ENCODE measurements at places on chromosomes 13 and 19.

DNA sequence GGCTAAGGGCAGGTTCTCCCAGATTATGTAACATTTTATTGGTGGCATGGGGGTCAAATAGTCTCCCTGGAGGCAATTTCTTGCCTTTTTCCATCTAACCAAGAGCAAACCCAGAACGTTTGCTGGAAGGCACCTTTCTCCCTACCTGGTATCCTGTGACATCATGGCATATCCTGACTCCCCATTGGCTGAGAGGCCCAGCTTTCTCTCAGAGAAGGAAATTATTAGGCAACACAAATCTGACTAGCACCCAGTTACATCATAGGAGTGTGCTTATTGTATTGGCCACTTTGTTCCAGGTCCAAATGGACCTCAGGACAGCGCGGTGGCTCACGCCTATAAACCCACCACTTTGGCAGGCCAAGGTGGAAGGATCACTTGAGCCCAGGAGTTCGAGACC, 13.0 kb downstream of the NTN5 start:
- DNase-seq: peak; percentile 57

DNA sequence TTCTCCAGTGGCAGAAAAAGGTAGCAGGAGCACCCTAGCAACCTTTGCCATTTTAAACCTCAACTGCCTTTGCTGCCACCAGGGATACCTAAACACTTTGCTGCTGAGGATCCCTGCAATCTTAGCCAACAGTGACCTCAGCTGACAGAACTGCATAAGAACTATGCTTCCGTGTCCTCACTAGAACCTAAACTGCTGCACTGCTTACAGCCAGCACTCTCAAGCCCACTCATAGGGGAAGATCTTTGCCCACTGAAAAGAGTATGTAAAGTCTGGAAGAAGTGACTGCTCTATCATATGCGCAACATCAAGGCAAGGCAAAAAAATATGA, 270.0 kb upstream of the PCDH20 start:
- peak; percentile 34 for DNase-seq

GRCh38 chr13:110570886-110571285, 9.4 kb upstream of the RAB20 start:
- no peak for DNase-seq

- DNase-seq: no peak
Measured at GRCh38 chr19:2987797-2988196, 10.4 kb downstream of the TLE6 start.

- no peak for DNase-seq
Measured at GRCh38 chr13:40648841-40649240, 17.6 kb downstream of the FOXO1 start.

- no peak for DNase-seq
Measured at GRCh38 chr19:17073869-17074633, 1.2 kb downstream of the HAUS8 start.

DNA sequence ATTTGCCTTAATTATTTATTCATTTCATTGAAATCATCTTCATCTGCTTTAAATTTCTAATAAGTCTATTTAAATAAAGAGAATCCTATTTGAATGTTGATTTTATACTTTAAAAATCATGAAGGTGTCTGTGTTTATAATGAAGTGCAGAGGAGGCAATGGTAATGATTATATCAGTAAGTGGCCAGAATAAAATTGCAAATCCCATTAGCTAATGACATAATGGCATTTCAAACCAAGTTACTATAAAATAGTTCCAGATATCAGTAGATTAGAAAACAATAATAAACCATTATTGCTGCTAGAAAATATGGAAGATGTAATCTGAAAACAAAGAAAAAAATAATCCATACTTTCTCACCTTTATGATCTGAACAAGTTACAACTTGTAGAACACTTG, 647.8 kb upstream of the KLHL1 start:
- DNase-seq: no peak

GRCh38 chr13:44249431-44249836, 124.2 kb upstream of the SERP2 start:
- no peak for DNase-seq

DNA sequence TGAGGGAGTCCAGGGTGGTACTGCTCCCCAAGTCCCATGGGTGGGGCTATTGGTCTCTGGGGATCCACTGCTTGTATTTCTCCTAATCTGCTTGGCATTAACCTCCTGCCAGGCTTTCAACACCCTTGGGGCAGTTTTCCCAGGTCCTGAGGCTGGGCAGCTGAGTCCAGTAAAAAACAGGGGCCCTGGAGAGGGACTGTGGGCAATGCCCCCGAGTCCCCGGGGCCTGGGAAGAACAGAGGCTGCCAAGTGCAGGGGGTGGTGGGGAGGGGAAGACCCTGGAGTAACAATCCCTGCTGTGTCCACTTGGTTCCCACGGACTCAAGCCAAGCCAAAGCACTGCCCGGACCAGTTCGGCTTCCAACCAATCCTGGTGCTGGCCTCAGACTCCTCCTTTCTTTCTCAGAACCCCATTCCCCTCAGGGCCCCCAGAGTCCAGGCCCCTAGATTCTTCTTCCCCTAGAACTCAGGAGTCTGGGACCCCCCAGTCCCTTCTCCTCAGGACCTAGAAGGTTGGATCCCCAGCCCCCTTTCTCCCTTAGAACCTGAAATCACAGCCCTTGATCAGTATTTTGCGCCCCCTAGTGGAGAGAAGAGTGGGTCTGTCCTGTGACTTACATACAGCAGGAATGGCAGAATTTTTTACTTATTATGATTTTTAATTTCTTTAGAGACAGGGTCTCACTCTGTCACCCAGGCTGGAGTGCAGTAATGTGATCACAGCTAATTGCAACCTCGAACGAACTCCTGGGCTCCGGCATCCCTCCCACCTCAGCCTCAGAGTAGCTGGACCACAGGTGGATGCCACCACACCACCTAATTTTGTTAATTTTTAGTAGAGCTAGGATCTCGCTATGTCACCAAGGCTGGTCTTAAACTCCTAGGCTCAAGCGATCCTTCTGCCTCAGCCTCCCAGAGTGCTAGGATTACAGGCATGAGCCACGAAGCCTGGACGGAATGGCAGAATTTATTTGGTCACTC, 3.7 kb upstream of the CLPTM1 start:
- peak; percentile 2 for DNase-seq

DNA sequence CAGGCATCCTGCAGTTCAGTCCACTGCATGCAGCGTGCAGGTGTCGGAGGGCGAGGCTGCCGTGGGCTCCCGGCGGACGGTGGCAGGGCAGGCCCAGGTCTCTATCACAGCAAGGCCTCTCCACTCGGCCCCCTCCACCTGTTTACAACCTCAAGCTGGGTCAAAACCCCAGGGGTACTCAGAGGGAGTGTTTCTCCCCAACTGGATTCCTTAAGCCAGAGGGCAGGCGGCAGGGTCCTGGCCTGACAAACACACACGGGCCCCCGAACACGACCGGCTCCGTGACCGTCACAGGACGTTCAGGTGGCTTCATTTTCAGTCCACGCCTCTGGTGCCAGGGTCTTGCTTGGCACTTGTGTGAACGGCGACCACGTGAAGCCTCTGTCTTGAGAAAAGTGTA, 23.5 kb downstream of the RASA3 start:
- DNase-seq: no peak

DNA sequence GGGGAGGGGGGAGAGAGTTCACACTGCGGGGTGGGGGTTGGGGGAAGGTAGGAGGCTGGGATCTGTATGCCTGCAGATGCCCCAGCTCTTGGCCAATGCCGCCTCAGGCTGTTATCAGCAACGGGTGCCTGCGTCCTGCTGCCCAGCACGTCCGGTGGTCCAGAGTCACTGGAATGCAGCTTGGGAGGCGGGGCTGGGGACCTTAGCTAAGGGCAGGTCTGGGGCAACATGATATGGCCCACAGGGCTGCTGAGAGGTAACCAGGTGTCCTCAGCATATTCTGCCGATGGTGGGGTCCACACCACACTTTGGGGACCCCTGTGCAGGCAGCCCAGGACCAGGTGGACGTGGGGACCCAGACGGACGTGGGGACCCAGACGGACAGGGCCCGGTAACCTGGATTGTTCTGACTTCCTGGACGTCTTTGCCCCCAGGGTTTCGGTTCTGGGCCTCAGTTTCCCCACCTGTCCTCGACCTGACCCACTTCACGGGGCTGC, 668 bp upstream of the ARHGAP45 start:
- DNase-seq: no peak

DNA sequence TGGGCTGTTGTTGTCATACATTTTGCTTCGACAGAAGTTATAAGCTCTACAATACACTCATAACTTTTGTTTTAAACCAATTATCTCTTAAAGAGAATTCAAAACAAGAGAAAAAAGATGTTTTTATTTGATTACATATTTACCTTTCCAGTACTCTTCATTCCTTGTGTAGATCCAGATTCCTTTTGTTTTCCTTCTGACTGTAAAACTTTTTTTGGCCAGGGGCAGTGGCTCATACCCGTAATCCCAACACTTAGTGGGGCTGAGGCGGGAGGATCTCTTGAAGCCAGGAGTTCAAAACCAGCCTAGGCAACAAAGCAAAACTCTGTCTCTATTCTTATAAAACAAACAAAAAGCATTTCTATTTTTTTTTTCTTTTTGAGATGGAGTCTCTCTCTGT, 21.7 kb downstream of the LPAR6 start:
- no peak for DNase-seq

GRCh38 chr19:12777217-12778016, 2.1 kb upstream of the HOOK2 start:
- peak; percentile 38 for DNase-seq

GRCh38 chr13:46345398-46345797, 41.7 kb downstream of the RUBCNL start:
- DNase-seq: no peak

DNA sequence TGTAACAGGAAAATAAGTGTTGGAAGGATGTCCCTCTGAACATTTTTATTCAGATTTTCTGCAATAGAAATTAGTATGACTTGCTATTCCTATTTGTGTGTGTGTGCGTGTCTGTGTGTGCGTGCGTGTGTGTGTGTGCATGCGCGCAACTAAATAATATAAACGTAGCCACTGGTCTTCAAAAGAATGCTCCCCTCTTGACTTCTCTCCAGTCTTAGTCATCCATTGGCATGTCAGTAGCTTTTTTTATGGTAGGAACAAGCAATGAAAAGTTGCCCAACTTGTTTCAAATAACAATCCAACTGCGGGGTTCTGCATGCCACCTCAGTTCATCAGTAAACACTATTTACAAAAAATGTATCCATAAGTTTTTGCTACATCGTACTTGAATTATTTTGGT, 249.6 kb downstream of the GPC6 start:
- DNase-seq: no peak

GRCh38 chr19:9161427-9161826, 17.4 kb upstream of the OR7D2 start:
- DNase-seq: no peak

DNA sequence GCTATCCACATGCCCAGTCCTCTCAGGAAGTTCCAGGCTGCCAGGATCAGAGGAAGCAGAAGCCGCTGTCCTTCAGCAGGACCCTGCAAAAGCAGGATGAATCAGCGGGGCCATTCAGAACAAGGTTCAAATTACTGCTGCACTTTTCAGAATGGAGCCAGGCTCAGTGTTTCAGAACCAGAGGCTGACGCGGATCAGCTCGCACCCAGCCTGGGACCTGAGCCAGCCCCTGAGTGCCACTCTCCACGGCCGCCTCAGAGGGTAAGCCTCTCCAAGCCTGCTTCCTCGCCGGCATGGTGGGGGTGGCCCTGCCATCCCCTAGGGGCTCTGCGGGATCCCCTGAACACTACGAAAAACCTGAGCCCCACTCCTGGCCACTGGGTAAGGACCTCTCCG, 24.7 kb downstream of the RASA3 start:
- DNase-seq: no peak

- DNase-seq: no peak
Measured at GRCh38 chr13:38954291-38954690, 36.3 kb downstream of the STOML3 start.

DNA sequence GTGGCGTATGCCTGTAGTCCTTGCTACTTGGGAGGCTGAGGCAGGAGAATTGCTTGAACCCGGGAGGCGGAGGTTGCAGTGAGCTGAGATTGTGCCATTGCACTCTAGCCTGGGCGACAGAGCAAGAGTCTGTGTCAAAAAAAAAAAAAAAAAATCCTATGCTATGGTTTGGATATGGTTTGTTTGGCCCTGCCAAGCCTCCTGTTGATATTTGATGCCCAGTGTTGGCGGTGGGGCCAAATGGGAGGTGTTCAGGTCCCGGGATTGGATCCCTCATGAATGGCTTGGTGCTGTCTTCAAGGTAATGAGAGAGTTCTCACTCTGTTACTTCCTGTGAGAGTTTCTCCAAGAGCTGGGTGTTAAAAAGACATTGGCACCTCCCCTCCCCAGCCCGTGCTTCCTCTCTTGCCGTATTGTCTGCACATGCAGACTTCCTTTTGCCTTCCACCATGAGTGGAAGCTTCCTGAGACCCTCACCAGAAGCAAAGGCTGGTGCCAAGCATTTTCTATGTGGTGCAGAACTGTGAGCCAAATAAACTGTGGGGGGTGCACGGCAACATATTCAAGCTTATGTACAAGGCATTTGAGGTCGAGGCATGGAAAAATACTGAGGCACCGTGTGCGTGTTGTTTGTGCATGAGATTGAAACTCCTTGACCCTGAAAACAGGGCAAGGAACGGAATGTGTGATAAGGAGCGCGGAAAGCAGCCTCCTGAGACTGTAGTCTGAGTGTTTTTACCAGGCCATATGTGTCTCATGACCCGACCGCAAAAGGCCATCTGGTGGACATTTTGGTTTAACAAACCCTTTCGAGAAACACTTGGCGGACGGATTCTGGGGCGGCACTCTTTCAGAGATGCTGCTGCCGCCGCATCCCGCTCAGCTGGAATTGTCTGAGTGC, 7.3 kb downstream of the SIGLEC9 start:
- DNase-seq: no peak

- DNase-seq: no peak
Measured at GRCh38 chr13:23445794-23446193, 12.3 kb upstream of the SACS start.

DNA sequence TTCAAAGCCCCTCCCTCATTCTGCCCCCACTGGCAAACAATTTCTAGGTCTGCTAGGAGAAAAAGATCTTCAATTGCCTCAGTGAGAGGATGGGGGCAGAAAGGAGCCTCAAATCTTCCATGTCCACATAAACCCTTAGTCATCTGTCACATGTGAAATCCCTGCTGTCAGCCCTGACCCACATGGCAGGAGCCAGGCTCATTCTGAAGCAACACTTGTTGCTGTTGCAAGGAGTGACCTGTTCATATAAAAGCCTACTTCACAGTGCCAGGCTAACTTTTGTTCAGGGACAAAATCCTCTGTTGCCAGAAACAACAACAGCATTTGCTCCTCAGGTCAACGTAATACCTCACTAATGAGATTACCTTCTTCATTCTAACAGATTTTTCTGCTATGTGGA, 70.5 kb downstream of the IRS2 start:
- no peak for DNase-seq

DNA sequence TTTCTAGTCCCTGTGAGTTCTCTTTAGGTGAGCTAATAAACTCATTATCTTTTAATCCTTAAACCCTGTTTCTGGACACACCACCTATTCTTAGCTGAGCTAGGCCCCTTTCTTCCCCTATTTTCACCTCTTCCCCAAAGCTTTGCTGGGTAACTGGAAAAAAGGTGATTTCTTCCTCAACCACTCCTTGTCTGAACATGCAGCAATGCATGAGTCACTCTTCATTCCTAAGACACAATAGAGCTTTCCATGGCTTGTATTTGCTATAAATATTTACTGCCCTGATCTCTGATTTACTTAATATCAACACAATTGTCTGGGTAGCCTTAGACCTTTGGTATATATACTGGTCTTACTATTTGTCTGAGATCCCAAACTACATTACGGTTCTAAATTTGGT, 370.9 kb downstream of the KLF5 start:
- no peak for DNase-seq

Measured in DMS153 (cell line).